Left cardiac atrium (tissue), 4 donors: ENCODE measurements at places on chromosomes 3 and 15. TPM values are rescaled to one million over a fixed set of nuclear protein-coding genes. Genes with fewer than 3 reads are reported as not detected.

GRCh38 chr3:178545337-178545736 is 9.1 kb downstream of the KCNMB2 start:
- no peak for DNase-seq

The SLC9C1 gene
- 0.26 TPM for total RNA-seq

- no peak for DNase-seq
Observed at GRCh38 chr3:29004885-29005599, 275.8 kb upstream of the RBMS3 start.

DNA sequence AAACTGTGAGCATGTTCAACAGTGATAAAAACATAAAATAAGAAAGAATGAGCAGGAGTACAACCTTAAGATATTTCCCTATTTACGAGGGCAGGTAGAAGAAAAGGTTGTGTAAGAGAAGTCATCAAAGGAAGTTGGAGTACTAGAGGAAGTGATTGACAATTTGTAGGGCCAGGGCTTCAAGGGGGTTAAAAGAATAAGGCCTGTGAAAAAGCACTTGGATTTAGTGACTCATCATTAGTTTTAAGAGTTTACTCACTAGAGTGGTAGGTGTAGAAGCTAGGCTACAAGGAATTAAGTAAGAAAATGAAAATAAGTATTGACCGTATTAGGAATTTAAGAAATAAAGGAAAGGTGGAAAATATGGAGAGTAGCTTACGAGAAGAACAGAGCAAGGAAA is 23.6 kb downstream of the KCNMB3 start:
- DNase-seq = no peak

DNA sequence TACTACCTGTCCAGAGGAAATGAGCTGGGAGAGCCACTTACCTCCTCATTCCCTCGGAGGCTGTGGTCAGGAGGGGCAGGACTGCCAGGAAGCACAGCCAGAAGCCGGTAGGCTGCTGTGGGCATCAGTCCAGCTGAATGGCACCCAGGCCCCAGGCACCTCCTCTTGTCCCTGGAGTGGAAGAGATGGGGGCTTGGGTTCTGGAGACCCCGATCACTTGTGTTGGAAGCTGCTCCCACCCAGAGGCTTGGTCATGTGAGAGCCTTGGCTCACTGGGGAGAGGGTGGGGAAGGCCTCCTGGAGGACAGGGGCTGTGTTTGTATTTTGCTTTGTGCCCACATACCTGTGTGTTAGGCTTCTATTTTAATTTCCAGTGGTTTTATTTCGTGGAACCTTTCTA is 261.9 kb downstream of the GABRG3 start:
- no peak for DNase-seq

DNA sequence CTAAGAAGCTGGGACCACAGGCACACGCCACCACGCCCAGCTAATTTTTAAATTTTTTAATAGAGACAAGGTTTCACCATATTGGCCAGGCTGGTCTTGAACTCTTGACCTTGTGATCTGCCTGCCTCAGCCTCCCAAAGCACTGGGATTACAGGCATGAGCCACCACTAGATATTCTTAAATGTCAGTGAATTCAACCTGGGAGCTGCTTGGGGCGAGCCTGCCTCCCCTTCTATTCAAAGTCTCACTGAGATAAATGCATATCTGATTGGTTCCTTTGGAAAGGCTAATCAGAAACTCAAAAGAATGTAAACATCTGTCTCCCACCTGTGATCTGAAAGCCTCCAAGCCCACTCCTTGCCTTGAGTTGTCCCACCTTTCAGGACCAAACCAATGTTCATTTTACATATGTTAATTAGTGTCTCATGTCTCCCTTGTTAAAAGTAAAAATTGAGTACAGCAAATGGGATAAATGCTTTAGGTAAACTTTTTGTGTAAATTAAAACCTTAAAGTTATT is 15.0 kb downstream of the CYP11A1 start:
- no peak for DNase-seq

- DNase-seq = no peak
Observed at GRCh38 chr3:38088126-38089078, 48.5 kb downstream of the ACAA1 start.

The PRR20G gene
- total RNA-seq = not detected
